NCI-H2081 (cell line): ENCODE measurements at places on chromosomes 1 and 21.

DNA sequence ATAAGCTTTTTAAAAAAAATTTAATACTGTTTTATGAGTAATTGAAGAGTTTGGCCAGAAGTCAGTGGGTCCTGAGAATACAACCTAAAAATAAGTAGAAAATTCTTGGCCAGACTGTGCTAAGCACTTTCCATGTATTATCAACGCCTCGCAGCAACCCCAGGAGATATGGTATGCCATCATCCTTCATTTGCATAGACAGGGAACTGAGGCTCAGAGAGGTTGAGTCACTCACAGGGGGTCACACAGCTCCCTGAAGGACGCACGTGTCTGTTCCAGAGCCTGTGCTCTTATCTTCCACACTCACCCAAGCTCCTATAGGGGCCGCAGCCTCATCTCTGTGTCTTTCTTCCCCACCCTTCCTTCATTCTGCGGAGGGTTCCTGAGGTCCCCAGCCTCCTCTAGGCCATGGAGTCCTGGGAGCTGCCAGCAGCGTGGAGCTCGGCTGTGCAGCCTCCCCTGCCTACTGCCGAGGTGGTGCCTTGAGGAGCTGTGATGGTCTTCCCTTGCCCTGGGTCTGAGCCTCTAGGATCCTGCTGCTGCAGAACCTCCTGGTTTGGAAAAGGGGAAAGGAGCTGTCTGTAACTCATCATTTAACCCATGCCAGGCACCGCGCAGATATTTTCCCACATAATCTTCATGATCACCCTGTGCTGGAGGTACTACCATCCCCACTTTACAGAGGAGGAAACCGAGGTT lies 30.3 kb upstream of the ECE1 start:
- no peak for DNase-seq

- DNase-seq, result no peak
These were observed 250.6 kb downstream of the PLA2G4A start for GRCh38 chr1:187079330-187079729.

GRCh38 chr1:34029954-34030353 lies 135.1 kb downstream of the CSMD2 start:
- DNase-seq, result no peak

DNA sequence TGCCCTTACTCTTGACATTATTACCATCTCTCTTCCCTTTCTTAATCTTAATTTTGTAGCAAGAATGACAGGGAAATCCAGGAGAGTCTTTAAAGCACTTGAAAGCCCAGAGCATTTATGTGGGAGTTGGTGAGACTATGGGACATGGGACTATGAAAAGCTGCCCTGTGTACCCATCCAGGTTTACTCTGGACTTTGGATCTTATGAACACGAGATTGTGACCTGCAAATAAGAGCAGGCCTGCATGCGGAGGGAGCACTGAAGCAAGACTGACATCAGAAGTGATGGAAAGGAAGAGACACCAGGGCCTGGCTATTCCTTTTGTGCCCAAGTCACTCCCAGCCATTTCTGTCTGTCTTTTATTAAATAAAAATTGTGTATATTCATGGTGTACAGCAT lies 209.6 kb downstream of the NUF2 start:
- no peak for DNase-seq

DNA sequence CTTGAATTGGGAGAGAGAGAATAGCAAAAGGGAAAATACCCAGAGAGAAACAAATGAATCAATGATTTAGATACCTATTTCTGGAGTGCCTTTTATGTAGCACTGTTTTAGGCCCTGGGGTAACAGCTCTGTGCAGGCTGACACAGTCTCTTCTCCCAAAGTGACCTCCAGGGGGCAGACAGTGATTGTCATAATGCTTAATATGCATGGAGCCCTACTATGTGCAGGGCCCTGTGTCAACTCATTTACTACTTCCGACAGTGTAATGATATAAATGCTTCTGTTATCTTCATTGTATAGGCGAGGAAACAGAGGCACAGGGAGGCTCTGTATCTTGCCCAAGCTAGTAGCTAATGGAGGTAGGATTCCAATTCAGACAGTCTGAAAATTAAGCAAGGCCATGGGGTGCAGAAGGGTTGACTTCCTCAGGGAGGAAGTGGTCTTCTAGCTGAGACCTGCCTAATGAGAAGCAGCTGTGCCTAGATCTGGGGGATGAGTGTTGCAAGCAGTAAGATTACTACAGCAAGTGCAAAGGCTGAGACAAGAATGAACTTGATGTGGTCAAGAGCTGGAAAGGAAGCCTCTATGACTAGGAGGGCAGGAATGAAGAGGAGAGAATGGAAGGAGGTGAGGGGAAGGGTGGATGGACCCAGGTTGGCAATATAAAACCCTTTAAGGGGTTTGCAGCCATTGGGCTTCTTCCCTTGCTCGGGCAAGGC lies 16.2 kb upstream of the SERINC2 start:
- no peak for DNase-seq

GRCh38 chr21:15676935-15677334 lies 52.8 kb upstream of the USP25 start:
- DNase-seq, result no peak

DNA sequence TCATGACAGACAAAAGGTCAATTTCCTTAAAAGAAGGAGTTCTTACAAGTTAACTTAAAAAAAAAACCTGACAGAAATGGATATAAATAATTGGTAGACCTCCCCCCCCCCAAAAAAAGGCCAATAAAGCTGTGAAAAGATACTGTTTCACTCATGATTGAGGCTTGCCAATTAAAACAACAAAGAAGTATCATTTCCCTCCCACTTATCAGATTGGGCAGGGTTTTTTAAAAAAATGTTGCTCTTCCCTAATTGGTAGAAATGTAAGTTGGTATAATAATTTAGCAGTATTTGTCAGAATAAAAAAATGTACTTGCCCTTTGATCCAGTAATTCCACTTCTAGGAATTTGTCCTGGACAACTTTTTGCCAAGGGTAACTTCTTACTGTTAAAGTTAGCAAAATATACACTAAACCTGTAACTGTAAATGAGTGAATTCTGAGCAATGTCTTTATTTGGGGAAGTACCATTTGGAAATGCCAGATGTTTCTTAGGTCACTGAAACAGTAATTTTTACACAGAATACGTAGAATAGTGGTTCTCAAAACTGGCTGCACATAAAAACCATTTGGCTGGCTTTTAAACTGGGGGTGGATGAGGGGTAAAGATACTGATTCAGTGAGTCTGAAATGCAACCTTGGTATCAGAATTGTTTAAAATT lies 17.5 kb downstream of the RNF2 start:
- no peak for DNase-seq

GRCh38 chr1:39590546-39590945 lies 14.0 kb upstream of the PABPC4 start:
- DNase-seq, result no peak

DNA sequence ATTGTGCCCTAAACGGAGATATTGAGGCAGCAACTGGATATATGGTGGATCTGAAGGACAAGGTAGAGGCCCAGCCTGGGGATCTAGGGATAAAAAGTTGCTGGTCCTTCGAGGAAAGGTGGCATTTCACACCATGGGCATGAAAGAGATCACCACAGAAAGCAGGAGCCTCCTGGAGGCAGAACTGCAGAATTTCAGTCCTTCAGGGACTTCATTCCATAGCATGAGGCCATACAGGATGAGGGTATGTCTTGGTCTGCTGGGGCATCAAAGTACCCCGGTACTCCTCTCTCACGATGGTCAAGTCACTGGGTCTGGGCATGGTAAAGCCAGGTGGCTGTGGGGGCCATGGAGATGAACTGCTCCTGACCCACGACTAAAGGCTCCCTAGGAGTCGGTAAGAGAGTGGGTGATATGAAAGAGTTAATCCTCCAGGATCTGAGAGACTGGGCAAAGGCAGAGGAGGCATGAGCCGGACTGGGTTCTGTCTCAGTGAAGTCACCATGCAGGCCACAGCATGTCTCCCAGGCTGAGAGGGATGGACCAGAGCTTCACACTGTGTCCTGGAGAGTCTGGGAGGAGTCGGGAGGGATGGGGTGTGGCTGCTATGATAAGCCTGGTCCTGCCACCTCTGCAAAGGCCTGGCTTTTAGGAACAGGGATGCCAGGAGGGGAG lies 5.8 kb upstream of the SPRR5 start:
- DNase-seq, result no peak

DNA sequence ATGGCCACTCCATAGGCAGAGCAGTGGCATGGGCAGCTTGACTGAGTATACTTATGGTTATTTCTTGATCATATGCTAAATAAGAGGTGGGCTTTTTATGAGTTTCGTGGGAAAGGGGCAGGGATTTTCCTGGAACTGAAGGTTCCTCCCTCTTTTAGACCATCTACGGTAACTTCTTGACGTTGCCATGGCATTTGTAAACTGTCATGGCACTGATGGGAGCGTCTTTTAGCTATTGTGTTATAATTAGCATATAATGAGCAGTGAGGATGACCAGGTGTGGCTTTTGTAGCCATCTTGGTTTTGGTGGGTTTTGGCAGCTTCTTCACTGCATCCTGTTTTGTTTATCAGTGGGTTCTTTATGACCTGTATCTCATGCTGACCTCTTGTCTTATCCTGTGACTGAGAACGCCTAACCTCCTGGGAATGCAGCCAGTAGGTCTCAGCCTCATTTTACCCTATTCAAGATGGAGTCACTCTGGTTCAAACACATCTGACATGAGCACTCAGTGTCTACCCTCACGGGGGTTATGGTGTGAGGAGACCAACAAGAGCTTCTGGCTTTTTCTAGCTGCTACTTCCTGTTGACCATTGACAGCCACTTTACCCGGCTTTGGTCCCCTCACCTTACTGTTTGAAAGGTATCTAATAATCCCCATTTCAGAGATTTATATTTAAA lies 71.7 kb downstream of the GALNT2 start:
- DNase-seq, result no peak

DNA sequence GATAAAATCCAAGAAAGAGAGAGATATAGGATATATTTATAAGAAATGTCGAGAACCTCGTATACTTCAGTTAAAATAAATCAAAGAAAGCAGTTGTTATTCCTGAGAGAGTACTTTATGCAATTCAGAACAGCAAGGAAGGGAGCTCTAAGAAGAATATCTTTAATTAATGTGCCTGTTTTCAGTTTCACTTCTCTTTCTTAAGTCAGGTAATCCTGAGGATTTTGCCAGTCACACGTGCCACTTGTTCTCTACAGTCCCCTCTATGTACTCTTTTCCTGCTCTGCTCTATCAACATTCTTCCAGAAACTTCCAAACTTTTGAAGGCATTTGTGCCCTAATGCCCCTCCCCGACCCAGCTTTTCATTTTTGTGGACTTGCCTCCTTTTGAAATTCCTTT lies 211.9 kb downstream of the AKT3 start:
- DNase-seq, result no peak

- DNase-seq, result no peak
These were observed 107.4 kb upstream of the COA6 start for GRCh38 chr1:234265861-234266260.

GRCh38 chr21:42809577-42810475 lies 69.5 kb downstream of the WDR4 start:
- no peak for DNase-seq

DNA sequence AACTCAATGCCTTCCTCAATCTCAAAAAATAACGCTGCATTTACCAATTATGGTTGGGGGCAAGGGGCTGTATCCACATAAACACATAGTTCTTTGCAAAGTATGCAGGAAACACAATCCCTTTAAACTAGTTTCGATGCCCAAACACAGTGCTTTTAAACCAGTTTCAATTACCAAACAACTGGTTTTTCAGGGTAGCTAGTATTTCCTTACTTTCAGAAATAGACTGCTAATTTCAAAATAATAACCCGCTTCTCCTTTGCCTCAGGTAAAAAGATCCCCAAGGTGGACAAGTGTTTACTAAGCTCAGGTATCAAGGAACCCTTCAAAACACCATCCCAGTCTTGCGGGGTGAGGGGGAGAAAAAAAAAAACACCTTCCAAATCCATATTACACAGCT lies 2.8 kb downstream of the SIPA1L2 start:
- no peak for DNase-seq

- DNase-seq, result no peak
These were observed 32.5 kb downstream of the ADAMTS5 start for GRCh38 chr21:26934383-26934782.

DNA sequence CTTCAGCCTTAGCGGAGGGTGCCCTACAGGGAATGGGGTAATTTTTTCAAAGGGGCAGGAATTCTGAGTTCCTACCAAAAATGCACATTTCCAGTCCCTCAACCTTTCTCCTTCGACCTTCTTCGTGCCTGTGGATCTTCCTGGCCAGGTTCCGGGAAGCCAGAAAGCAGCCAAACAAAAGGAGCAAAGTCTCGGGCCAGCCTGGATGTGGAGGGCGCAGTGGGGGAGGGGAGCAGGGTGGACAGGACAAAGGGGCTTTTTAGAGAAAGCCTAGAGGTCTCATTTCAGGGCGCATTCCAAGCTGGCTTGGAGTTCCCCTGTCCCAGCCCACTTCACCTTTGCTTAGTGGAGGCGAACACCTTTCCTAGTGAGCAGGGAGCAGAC lies 2.9 kb upstream of the INAVA start:
- no peak for DNase-seq

GRCh38 chr1:209675565-209676154 lies 448 bp downstream of the G0S2 start:
- no peak for DNase-seq

DNA sequence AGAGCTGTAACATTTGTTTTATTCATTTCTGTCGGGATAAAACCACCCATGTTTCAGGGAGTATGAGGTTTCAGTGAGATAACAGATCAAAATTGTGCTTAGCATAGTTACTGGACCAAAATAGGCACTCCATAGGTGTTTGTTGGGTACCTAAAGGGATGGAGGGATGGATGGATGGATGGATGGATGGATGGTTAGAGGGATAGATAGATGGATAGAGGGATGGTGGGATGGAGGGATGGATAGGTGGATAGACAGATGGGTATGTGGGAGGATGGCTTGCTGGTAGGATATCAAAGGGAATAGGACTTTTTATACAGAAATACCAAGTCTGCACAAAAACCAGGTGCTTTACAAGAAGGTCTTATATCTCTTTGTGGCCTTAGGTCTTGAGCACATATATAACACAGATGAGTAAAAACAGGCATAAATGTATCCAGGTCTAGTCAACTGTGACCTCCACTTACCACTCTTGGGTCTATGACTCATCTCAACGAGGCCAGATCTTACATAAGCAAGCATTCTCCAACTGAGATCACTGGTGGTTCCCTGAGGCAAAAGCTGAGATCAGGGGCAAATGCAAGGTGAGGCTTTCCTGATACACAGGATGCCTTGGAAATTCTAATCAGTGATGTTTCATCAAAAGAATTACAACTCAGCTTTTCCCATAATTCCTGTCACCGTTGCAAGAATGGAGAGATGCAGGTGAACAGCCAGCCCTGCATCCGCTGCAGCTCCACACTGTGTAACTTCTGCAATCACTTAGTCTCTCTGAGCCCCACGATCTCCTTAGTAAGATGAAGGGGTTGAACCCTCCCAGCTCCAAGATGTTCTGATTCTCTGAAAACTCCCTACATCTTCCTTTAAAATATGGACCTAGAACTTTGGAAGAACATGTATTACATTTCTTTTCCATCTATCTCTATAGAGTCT lies 32.0 kb downstream of the PTAFR start:
- no peak for DNase-seq

- DNase-seq, result peak; percentile 36
These were observed 49.5 kb downstream of the LYST start for GRCh38 chr1:235817101-235817728.
